PC-9 (cell line): ENCODE measurements at places on chromosomes 13 and 19.

DNA sequence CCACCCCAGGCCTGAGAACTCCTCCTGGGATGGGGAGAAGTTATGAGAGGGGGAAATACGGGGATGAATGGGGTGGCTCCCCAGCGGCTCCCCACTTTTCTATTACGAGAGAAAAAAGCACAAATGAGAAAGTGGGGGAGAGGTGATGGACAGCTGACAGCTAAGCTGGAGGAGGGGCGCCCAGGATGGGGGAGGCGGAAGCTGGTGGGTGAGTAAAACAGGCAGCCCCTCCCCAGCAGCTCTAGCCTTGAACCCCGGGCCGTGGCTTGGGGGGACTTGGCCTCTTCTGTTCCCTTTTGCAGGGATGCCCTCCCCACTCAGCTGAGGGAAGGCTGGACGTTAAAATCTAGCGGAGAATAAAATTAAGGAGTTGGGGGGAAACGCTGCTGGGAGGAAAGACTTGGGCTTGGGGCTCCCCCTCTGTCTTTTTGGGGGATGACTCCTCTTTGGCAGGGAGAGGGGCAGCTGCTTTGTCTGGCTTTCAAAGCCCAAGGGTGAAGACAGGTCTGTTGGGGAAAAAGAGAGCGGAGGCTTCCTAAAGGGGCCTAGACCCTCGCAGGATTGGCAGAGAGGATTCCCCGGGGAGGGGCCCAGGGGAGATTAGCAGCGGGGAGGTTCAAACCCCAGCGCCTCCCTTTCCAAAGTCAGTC is 1.4 kb upstream of the SAMD1 start:
- peak overlapping the region; percentile 98 for H3K4me3 ChIP-seq
- no peaks in the 10 kb centered on the region for H3K27me3 ChIP-seq
- DNase-seq = no peak
- H3K27ac ChIP-seq = no peak overlapping the region
- H3K4me1 ChIP-seq = peaks cover 8% of the 10 kb centered on the region
- H3K36me3 ChIP-seq = no peaks in the 10 kb centered on the region; the same call in 1 of the 2 replicates

- H3K4me1 ChIP-seq = no peaks in the 10 kb centered on the region
- no peaks in the 10 kb centered on the region for H3K36me3 ChIP-seq
- no peak overlapping the region for H3K4me3 ChIP-seq
- no peak overlapping the region for H3K27ac ChIP-seq
These were observed 9.0 kb downstream of the SIGLEC5 start for GRCh38 chr19:51621178-51621577.

DNA sequence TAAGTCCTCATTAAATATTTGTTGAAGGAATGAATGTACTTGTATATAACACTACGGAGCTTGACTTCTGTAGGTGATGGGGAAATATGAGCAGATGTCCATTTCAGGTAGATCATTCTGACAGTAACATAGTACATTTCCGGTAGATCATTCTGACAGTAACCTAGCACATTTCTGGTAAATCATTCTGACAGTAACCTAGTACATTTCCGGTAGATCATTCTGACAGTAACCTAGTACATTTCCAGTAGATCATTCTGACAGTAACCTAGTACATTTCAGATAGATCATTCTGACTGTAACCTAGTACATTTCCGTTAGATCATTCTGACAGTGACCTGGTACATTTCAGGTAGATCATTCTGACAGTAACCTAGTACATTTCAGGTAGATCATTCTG is 2.5 kb downstream of the PHF11 start:
- no peak for DNase-seq
- peaks cover 15% of the 10 kb centered on the region for H3K4me1 ChIP-seq
- no peak overlapping the region for H3K27ac ChIP-seq
- no peaks in the 10 kb centered on the region for H3K27me3 ChIP-seq

DNA sequence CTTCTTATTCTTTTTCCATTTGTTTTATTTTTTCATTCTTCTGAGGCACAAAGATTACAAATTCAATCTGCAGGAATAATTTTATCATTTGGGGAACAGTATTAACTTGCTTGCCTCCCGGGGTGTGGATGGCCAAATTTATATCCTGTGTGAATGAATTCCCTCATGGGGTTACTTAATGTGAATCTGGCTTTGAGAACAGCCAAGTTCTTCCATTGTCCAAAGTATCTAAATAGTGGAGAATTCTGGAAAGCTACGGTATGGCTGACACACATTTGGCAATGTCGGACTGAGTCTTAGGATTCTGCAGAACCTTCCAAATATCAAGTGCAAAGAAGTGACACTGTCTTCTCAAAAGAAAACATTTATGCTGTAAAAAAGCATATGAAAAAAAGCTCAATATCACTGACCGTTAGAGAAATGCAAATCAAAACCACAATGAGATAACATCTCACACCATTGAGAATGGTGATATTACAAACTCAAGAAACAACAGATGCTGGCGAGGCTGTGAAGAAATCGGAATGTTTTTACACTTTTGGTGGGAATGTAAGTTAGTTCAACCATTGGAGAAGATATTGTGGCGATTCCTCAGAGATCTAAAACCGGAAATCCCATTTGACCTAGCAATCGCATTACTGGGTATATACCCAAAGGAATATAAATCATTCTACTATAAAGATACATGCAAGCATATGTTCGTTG is 620.2 kb downstream of the EFNB2 start:
- no peak overlapping the region for H3K4me3 ChIP-seq
- H3K4me1 ChIP-seq = peaks cover 23% of the 10 kb centered on the region
- no peak for DNase-seq
- no peaks in the 10 kb centered on the region for H3K36me3 ChIP-seq
- no peak overlapping the region for H3K27ac ChIP-seq

DNA sequence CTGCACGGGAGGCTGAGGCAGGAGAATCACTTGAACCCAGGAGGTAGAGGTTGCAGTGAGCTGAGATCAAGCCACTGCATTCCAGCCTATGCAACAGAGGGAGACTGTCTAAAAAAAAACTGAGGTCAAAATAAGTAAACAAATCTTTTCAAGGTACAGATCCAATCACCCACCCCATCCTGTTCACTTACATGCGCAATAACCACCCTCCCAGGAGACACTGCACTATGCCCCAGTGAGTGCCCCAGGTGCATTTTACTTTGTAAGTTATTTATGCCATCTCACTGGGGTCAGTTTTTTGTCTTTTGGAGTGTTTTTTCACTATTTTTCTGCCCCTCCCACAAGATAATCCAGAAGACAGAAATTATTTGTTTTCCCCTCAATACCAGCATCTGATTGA is 6.9 kb upstream of the ZNF253 start:
- H3K4me3 ChIP-seq = no peak overlapping the region
- no peak for DNase-seq
- H3K27me3 ChIP-seq = no peaks in the 10 kb centered on the region
- no peaks in the 10 kb centered on the region for H3K36me3 ChIP-seq
- H3K27ac ChIP-seq = no peak overlapping the region

DNA sequence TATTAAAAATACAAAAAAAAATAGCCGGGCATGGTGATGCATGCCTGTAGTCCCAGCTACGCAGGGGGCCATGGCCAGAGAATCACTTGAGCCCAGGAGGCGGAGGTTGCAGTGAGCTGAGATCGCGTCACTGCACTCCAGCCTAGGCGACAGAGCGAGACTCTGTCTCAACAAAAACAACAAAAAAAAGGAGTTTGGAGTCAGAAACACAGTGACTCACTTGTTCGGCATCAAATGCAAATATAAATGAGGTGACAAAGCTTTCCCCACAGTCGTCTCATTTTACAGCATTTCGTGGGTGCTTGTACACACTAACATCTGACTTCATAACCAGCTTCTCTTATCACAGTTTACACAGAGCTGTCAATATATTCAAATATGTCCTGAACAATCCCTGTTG is 11.0 kb downstream of the ZNF665 start:
- no peak overlapping the region for H3K27ac ChIP-seq
- no peaks in the 10 kb centered on the region for H3K4me1 ChIP-seq
- no peaks in the 10 kb centered on the region for H3K27me3 ChIP-seq
- no peak overlapping the region for H3K4me3 ChIP-seq

GRCh38 chr19:41323430-41324125 is 13.6 kb downstream of the CCDC97 start:
- no peaks in the 10 kb centered on the region for H3K27me3 ChIP-seq
- peaks cover 16% of the 10 kb centered on the region for H3K4me1 ChIP-seq
- no peak overlapping the region for H3K4me3 ChIP-seq
- H3K27ac ChIP-seq = peak overlapping the region; percentile 41

DNA sequence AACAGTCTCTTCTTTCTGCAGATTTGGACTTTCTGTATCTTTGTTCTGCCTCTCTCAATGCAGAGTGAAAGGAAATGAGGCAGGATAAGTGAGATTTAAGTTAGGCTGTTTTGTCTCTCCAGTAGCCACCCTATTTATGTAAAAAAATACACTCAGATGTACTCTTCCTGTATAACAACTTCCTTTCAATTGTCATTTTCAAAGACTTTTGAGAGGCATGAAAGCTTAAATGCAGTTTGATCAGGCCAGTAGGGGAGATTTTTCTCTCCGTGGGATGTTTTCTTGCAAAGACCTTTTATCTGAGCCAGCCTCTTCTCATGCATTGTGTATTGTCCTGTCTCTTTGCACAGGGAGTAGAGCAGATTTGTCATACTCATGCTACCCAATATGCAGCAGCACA is 166.8 kb downstream of the SLITRK5 start:
- DNase-seq = no peak
- H3K4me1 ChIP-seq = no peaks in the 10 kb centered on the region
- no peaks in the 10 kb centered on the region for H3K36me3 ChIP-seq
- no peaks in the 10 kb centered on the region for H3K27me3 ChIP-seq
- H3K27ac ChIP-seq = no peak overlapping the region
- H3K4me3 ChIP-seq = no peak overlapping the region

- peak; percentile 69 for DNase-seq
- H3K4me3 ChIP-seq = peak overlapping the region; percentile 62
- H3K36me3 ChIP-seq = no peaks in the 10 kb centered on the region
- H3K27ac ChIP-seq = peak overlapping the region; percentile 58
- H3K4me1 ChIP-seq = peaks cover 13% of the 10 kb centered on the region
These were observed 10.4 kb upstream of the JUND start for GRCh38 chr19:18291590-18292461.

DNA sequence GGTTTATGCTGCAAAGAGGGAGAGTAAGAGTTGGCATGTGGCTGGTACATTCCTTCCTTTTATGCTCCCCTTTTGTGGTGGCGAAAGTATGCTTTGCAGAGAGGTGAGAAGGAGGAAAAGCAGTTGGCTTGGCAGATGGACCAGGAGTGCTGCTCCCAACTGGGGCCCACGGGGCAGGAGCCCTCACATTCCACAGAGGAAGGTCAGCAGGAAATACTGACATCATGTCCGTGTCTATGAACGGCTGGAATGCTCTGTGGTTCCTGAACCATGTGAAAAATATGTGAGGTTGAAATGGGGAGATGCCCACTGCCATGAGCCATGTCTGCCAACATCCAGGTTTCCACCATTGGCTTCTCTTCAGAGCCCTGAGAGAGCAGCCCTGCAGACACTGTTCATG is 33.3 kb upstream of the GAS6 start:
- H3K4me1 ChIP-seq = peaks cover 29% of the 10 kb centered on the region
- H3K36me3 ChIP-seq = no peaks in the 10 kb centered on the region
- H3K27ac ChIP-seq = peak overlapping the region; percentile 71

- DNase-seq = no peak
- H3K4me1 ChIP-seq = no peaks in the 10 kb centered on the region
- peaks cover 30% of the 10 kb centered on the region for H3K27me3 ChIP-seq
- no peak overlapping the region for H3K27ac ChIP-seq
- H3K4me3 ChIP-seq = no peak overlapping the region
These were observed 227.7 kb downstream of the TSHZ3 start for GRCh38 chr19:31121501-31121900.

GRCh38 chr19:40331052-40331451 is 17.1 kb downstream of the C19orf47 start:
- no peaks in the 10 kb centered on the region for H3K4me1 ChIP-seq
- DNase-seq = no peak
- 0 out of 2 replicates have a peak, but pooled peaks cover 3% of the 10 kb centered on the region for H3K36me3 ChIP-seq
- no peak overlapping the region for H3K27ac ChIP-seq
- H3K27me3 ChIP-seq = no peaks in the 10 kb centered on the region

- H3K4me1 ChIP-seq = no peaks in the 10 kb centered on the region
- H3K36me3 ChIP-seq = no peaks in the 10 kb centered on the region
- no peak overlapping the region for H3K27ac ChIP-seq
- H3K4me3 ChIP-seq = no peak overlapping the region
- no peak for DNase-seq
These were observed 114.2 kb upstream of the CLDN10 start for GRCh38 chr13:95438297-95438696.

DNA sequence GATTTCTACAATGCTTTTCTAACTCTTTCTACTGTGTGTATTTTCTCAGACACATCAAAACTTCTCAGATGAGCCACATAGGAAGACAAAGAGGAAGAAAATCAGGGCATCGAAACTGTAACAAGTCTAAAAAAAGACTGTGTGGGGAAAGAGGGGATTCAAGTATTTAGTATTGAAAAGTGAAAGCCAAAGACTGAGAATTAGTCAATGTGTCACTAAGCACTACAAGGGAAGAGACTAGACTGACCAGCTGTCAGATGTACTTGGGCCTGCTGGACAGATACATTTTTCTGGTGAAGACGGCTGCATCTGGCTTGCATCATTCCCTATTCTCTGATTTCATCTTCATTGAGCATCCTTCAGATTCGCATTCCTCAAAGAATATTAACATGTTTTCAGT is 25.4 kb downstream of the COMMD6 start:
- H3K36me3 ChIP-seq = no peaks in the 10 kb centered on the region
- H3K4me1 ChIP-seq = peaks cover 10% of the 10 kb centered on the region; the same call in 1 of the 2 replicates
- H3K4me3 ChIP-seq = no peak overlapping the region
- no peaks in the 10 kb centered on the region for H3K27me3 ChIP-seq

DNA sequence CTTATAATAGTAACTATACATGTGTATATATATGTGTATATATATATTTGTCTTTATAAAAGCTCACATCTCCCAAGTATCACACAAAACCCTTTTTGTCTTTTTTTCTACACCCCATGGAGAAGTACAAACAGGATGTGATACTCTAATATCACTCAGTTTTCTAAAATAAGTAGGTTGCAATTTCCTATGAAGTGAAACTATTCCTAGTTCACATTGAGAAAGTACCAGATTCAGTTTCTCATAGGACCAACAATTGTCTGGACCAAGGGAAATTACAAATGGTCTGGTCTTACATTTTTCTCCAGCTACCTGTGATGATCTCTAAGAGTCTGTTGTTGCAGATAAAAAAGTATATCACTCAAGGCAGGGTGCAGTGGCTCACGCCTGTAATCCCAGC is 17.9 kb upstream of the LILRB1 start:
- no peak for DNase-seq
- no peak overlapping the region for H3K4me3 ChIP-seq
- no peaks in the 10 kb centered on the region for H3K4me1 ChIP-seq
- H3K27ac ChIP-seq = no peak overlapping the region

DNA sequence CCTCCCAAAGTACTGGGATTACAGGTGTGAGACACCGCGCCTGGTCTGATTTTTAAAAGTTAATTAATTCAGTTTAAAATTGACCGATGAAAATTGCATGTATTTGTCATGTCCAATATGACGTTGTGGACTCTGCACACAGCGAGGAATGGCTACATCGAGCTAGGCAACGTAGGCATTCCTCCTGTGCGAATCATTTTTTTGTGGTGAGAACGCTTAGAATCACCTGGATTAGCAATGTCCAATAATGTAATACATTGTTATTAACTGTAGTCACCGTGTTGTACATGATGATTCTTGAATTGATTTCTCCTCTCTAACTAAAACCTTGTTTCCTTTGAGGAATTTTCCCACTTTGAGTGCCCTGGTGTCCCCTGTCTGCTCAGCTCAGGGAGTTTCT is 3.4 kb downstream of the LAIR2 start:
- peaks cover 67% of the 10 kb centered on the region for H3K27me3 ChIP-seq
- no peaks in the 10 kb centered on the region for H3K4me1 ChIP-seq
- no peak for DNase-seq
- H3K27ac ChIP-seq = no peak overlapping the region
- H3K36me3 ChIP-seq = no peaks in the 10 kb centered on the region

- H3K4me3 ChIP-seq = no peak overlapping the region
- DNase-seq = no peak
- H3K27ac ChIP-seq = no peak overlapping the region
These were observed 95.6 kb downstream of the PCDH9 start for GRCh38 chr13:67134417-67135129.
